ENCODE measurements at places on chromosomes 1 and 21.
A peak's percentile ranks its signal among the peaks of the same experiment; 100 is the strongest.

- no peak for DNase-seq
Measured at GRCh38 chr1:162756523-162756922, 34.0 kb upstream of the HSD17B7 start.

DNA sequence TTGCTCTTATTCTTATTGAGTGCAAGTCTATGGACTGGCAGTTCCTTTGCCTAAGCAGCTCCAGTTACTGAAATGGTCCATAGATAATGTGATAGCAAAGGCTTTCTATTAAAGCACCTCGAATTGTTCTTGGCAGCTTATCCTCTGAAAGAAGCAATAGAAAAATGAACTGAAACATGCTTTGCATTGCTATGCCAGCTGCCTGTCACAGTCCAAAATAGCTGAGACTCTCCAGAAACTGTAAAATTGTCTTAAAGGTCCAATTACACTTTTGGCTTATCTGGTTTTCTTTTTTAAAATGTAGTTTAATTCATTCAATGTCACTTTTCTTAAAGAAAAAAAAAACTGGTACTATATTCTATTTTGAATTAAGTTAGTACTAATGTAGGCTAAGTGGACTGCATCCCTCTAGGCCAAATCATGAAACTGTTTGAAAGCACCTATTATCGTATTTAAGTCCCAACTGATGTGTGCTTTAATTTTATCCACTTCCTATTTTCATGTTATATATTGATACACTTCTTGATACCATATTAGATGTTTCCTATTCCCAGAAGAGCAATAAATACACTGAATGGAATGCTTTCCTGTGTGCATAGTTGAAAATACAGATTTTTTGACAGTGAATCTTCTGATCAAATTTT, 208.0 kb upstream of the DEPDC1 start:
- no peak for DNase-seq

DNA sequence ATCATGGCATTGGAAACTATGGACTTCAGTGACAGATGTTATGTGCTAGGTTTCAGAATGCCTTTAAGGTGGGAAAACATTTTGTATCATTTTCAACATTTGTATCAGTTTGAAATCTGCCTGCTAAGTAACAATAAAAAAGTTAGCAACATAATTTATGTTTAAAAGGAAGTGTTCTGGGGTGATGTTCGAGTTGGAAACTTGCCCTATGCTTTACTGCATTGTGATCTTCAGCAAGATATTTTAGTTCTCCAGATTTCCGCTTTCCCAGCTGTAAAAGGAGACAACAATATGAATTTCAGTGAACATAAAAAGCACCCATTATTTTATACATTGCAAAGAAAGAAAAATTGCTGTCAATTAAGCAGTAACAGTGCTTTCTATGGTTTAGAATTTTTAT, 187.4 kb downstream of the DISC1 start:
- no peak for DNase-seq

DNA sequence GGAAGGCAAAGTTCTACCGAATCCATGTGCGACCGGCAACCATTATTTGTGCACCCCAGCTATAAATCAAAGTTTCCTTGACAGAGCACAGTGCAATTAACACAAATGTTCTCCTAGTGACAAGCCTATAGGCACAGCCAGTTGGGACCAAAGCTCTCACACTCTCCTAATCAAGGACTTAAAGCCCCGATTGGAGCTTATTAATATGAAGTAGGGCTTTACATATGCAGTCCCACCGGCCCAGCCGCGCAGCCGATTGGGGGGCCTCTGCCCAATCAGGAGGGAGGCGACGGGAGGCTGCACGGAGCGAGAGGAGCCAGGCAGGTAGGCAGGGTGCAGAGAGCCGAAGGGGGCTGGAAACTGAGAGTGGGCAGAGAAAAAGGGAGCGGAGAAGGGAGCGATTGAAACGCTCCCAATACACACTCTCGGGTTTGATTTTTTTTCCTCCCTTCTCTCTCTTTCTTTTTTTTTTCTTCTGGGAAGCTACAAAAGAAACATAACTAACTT, at the start of gene ESRRG:
Gene ESRRG (minus strand): TSS at position 156 of the 507 bp plus-strand sequence. CDS start 130 bp downstream, at position 26.
- DNase-seq = no peak

GRCh38 chr1:183635099-183635605, 431 bp downstream of the ARPC5 start:
- no peak for DNase-seq

DNA sequence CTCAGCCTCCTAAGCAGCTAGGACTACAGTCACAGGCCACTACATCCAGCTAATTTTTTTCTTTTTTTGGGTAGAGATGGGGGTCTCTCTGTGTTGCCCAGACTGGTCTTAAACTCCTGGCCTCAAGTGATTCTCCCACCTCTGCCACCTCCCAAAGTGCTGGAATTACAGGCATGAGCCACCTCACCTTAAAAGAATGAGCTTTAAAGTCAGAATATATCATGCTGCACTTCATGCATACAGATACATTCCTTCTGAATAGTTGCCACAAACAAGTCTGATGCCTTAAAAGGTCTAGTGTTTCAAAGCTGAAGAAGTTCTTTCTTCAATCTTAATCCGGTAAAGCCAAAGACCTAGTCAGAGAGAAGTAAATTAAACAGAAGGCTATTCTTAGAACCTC, 23.8 kb upstream of the CPLANE2 start:
- DNase-seq = no peak

DNA sequence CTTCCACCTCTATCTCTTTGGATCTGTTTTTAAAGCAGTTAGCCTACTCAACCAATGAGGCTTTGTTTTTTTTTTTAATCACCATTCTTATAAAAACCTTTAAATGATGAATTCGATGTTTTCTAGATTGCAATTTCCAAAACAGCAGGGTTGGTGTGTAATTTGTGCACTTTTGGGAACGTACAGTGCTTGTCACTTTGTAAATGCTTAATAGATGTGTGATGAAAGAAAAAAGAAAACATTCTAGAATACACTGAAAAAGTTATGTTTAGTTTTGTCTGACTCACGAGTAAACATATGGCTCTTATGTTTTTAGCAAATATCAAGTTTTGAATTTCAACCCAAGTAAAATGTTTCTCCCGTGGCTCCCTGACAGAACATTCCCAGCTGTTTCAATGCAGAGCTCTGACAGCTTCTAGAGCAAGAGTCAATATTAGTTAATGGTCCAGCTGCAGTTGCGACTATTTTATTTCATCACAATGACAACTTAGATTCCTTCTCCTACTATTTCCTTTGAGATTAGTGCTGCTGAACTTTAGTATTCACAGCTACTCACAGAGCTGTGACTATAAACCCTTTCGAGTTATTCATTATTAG, 362.5 kb upstream of the ADAMTS5 start:
- DNase-seq = no peak

GRCh38 chr1:160834945-160835565, 27.6 kb downstream of the CD244 start:
- no peak for DNase-seq

GRCh38 chr1:212290608-212291007, 5.4 kb downstream of the PPP2R5A start:
- no peak for DNase-seq

DNA sequence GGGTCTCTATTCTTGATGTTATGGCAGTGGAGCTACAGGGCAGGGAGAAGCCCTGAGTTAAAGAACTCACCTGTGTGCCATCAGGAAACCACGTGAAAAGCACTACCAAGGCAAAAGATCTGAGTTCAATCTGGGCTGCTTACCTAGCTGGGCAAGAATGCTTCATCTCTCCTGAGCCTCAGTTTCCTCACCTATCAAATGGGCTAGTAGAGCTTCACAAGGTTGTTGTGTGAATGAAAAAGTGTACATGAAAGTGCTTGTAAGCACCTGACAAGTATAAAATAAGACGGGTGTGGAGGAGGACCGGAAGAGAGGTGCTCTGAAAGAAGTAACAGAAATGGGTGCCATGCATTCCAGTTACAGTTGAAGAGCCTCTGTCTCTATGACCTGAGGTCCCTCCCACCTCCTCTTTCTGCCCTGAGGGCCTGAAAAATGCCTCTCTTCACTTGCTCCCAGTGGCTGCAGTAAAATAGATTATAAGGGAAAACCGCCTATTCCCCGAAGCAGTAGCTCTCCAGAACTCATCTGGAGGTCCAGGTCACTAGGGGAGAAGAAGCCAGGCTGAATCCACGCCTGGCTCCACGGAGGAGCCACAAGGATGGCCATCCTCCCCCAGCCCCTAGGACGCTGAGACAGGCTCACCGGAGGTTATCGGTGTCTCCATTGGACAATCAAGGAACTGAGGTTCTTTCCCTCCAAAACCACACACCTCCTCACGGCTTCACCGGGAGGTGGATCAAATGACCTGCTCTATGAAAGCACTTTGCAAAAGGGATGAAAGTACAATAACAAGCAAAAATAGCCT, 1.4 kb downstream of the GPR161 start:
- DNase-seq = no peak

GRCh38 chr21:15421441-15421881, 308.3 kb upstream of the USP25 start:
- DNase-seq = no peak

DNA sequence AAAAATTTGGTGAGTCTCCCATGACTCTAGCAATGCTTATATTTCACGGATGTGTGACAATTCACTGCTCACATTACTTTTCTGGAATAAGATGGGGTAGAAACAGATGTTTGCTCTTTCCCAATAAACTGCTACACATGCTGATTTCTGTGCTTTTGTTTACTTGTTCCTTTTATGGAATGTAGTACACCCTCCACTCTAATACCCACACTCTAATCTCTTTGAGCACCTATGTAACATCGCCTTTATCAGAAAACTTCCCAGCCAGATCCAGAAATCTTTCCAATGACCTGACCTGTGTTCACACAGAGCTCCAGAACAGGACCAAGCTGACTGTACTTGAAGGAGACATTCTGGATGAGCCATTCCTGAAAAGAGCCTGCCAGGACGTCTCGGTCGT, 4.2 kb downstream of the HSD3B2 start:
- no peak for DNase-seq

GRCh38 chr1:119504831-119505230, 2.2 kb upstream of the HSD3B1 start:
- no peak for DNase-seq

DNA sequence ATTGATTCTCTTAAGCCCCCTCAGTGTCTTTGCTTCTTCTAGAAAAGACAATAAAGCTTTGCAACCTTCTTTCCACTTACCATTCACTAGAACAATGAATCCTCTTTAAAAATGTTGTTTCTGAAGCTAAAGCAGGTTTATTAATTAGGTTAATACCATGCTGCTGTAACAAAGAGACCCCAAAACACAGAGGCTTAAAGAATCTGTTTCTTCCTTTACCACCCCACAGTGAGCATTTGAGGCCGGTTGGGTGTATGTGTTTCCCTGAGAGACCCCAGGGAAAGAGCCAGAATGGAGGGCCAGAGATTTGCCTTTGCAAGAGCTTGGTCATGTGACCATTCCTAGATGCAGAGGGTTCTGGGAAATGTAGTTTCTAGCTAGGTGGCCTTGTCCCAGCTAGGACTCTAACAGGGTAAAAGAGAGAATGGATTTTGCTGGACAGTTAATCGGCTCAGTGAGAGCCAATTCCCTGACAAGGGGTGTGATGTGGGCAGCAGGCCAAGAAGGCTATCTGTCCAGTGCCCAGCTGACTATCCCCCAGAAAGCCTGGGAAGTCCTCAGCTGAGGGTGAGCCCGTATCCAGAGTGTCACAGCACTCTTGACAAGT, 191.8 kb upstream of the TMEM51 start:
- no peak for DNase-seq

DNA sequence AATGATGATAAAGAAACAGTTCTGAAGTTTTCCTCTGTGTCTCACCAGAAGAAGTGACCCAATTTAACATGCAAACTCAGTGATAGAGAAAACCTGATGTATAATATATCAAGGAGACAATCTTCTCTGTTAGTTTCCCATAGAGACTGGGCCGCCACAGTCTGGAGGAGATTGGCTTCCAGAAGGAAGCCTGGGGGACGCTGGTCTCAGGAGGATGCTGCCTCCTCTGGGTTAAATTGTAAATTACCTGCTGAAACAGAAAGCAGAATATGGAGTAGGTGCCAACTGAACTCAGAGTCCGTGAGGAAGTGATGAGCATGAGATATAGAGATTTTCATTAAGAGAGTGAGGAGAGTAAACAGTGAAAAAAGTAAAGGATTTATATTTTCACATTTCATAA, 15.8 kb downstream of the OR14I1 start:
- DNase-seq = no peak

DNA sequence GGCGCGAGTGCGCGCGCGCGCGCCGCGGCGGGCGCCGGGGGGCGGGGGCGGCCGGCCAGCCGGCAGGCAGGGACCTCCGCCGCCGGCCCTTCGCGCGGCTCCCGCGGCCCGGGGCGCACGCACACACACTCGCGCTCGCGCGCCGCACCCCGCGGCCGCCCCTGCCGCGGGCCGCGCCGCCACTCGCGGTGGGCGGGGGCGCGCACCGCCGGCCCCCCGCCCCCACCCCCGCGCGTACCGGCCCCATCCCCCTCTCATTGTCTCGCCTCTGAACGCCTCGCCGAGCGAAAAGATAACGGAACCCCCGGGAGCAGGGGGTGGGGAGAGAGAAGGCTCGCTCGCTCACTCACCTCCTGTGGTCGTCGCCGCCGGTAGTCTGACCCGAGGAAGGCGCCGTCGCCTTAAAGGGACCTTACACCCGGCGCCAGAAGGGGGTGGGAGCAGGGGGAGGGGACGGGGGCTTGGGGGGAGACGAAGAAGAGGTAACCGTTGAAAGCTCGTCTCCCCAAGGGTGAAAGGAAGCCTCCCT, 428 bp downstream of the POGZ start:
- DNase-seq = peak; percentile 29

GRCh38 chr21:41769111-41769510, 2.3 kb upstream of the RIPK4 start:
- no peak for DNase-seq

DNA sequence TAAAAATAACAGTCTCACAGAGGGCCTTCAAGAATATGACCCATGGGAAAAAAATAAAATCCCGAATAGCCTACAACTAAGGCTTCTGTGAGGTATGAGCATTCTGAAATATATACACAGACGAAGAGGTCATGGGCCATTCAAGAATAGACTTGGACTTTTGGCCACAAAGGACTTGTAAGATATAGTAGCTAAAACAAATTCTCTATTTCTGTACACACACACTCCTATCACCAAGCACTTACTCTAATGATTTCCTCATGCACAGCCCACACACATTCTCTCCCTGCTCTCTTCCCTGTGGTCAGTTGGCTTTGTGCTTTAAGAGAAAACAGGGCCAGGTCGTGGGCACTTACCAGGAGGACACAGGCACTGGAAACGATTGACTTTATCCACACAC, 69.7 kb upstream of the ADAM30 start:
- DNase-seq = no peak

DNA sequence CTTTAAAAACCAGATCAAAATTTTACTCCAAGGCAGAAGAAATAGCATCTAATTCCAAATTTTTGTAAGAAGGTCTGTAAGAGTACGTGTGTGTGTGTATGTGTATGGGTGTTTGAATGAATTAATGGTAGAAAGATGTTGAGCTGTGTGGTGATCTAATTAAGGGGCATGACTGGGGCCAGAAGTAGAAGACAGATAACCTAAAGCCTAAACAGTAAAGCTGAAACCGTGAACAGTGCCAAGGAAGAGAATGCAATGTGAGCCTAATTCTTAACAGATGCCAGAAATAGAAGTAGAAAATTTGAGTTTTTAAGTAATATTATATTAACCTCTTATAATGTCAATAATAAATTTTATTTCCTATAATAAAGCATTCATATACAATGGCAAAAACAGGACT, 38.2 kb downstream of the BRINP3 start:
- DNase-seq = no peak

- DNase-seq = no peak
Measured at GRCh38 chr1:47189844-47190508, at the start of gene PDZK1IP1. Gene PDZK1IP1 (minus strand): TSS chr1:47190036. CDS start chr1:47189932, 104 bp downstream.

GRCh38 chr1:117832453-117832852, 97.0 kb downstream of the GDAP2 start:
- DNase-seq = no peak

- DNase-seq = no peak
Measured at GRCh38 chr1:33393524-33393923, 37.4 kb downstream of the PHC2 start.

GRCh38 chr21:42407476-42407875, 3.8 kb downstream of the UBASH3A start:
- no peak for DNase-seq
